Stimulated activated CD8-positive, alpha-beta memory T cell treated with anti-CD3 and anti-CD28 coated beads, Interleukin-15, amount 100 ng/mL, for 48 hours (primary cell): ENCODE measurements at places on chromosomes 6 and 20.
A peak's percentile ranks its signal among the peaks of the same experiment; 100 is the strongest.

GRCh38 chr6:115487331-115487730 is 573.4 kb downstream of the FRK start:
- DNase-seq: no peak

DNA sequence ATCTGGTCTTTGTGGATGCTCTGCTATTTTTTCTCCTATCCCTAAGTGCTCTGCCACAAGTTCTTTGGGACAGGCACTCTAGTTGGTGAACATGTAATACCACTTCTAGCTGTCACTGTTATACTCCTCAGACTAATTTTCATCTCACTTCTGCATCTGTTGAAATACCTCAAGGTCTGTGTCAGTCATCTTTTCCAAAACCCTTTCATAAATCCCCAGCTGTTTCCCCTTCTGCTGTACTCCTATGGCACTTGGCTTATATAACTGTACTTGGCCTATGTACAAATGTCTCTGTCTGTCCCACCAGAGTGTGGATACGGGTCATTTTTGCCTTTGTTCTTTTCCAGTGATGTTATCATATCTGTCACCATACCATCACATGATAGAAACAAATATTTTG is 124.2 kb downstream of the FHL5 start:
- no peak for DNase-seq

DNA sequence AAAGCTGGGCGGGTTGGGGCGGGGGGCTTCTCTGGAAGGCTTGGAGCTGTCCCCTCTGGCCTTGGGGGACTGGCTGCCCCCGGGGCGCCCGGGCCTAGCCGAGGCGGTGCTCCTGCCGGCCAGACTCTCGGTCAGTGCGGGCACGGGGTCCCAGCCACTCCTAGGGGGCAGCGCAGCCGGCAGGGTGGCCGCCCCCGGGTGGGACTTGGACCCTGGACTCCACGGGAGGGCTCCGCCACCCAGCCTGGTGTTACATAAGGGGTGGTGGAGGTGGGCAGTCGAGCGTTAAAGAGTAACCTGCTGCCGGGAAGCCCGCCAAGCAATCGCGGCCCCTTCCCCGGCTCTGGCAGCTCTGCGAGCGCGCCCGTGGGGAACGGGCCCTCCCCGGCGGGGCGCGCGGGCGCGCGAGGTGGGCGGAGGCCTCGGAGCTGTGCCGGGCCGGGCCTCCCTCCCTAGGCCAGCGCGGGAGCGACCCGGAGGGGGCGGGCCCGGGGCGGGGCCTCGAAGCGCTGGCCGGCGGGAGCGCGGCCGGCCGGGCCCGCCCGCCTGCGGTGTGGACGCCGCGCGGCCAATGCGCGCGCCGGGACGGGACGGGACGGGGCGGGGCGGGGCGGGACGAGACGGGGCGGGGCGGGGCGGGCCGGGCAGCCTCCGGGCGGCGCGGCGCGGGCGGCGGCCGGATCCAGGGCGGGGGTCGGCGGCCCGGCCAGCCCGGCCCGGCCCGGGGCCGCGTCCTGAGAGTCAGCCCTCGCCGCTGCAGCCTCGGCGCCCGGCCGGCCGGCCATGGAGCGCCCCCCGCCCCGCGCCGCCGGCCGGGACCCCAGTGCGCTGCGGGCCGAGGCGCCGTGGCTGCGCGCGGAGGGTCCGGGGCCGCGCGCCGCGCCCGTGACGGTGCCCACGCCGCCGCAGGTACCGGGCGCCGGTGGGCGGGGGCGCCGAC is at the start of gene SLC2A4RG:
SLC2A4RG (plus strand) TSS at position 647 of the 940 bp plus-strand sequence; CDS start at position 784, 137 bp downstream.
- DNase-seq: peak; percentile 55

DNA sequence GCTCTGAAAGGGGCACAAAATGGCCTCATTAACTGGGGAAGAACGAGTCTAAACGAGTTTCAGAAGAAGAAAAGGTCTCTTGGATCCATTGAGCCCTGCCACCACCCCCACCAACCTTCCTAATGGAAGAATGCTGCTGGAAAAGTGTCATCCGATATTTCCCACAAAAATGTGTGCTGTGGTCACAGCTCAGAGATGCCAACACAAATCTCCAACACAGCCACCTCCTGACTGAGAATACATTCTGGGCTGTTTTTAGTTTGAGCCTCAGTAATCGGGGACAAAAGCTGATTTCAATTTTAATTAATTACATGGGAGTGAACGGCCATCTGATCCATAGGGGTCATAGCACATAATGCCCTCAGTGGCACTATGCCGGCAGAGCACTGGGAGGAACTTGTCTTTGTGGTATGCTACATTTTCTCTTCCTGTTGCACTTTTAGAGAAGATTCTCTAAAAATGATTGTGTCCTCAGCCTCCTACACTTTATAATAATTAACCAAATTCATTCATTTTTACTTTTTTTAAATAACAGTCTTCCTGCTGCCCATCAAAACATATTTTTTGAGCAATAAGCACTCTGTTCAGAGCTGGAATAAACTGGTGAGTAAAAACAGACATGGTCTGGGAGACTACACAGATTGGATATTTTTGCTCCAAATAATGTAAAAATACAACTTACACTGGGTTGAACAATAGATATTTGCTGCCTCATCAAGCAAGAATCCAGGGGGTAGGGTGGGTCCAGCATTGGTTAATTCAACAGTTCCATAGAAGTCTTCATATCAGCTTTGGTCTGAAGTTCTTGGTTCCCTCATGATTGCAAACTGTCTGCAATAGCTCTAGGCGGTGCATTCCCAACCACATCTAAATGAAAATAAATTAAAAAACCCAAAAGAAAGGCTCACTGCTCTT is 143.6 kb upstream of the TMEM170B start:
- no peak for DNase-seq

- no peak for DNase-seq
These were observed 141.2 kb downstream of the NRN1 start for GRCh38 chr6:5865506-5866031.

DNA sequence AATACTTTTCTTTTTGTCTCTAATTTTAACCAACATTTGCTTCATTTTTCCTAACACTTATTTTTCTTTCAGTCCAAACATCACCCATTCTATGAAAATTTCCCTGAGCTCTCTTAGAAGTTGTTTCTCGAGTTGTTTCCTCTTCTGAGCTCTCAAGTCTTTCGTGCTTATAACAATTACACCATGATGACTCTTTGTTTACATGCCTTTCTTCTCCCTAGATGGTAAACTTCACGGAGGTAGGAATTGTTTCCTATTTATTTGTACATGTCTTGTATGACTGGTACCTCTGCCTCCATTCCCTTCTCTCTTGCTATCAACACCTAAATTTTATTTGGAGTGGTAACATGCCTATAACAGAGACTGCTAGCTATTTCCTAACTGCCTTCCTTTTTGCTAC is 6.4 kb downstream of the BLOC1S5 start:
- no peak for DNase-seq

- DNase-seq: no peak
These were observed 34.6 kb upstream of the PTGIS start for GRCh38 chr20:49602345-49603208.

- DNase-seq: peak; percentile 37
These were observed 101.5 kb downstream of the NOL4L start for GRCh38 chr20:32483351-32484224.

DNA sequence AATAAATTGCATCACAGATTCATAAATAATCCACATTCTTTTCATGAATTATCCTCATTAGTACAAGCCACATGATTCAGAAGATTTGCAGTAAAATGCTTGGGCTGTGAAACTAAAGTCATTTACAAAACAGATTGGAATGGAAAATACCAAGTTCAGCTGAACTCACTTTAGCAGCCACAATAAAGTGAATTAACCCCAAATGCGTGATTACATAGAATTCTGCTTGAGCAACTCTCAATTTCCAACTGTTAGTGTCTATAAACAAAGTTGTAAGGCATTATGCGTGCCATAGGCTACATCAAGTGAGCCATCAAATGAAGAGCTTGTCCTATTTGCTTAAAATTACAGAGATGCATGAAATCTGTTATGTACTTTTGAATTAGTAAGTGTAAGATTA is 60.4 kb upstream of the GFRAL start:
- DNase-seq: no peak

GRCh38 chr6:39260953-39261352 is 31.7 kb upstream of the KCNK5 start:
- no peak for DNase-seq

DNA sequence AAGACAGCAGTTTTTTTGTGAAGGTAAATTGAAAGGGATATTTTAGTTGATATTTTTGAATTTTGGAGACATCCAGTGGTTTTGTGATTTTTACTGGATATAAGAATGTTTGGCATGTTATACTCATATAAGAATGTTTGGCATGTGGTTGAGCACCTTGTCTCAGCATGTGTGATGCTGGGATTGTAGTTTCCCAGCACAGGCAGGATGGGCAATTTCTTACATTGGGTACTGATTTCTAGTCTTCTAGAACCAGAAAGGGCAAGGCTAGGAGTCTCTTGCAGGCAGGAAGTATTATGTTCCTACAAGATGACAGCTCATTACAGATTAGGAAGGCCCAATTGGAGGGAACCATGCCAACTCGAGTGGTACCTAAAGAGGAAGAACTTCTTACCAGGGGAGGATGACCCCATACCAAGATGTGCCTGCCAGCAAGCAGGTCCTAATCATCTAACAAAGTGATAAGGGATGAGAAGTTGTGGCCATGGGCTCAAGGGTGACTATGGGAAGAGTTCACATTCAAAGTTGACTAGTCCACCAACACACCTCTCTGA is 377.8 kb downstream of the UTRN start:
- DNase-seq: no peak

DNA sequence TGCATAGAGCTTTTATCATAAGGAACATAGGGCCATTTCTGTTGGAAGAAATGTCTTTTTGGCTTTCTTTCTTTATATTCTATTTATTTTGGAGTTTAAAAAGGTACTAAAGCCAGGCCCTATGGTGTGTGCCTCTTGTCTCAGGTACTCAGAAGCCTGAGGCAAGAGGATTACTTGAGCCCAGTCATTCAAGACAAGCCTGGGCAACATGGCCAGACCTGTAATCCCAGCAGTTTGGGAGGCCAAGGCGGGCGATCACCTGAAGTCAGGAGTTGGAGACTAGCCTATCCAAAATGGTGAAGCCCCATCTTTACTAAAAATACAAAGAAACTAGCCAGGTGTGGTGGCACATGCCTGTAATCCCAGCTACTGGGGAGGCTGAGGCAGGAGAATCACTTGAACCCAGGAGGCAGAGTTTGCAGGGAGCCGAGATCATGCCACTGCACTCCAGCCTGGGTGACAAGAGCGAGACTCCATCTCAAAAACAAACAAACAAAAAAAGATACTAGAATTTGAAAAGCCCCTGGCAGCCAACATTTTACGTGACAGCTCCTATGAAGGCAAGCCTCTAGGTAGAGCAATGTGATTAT is 80.0 kb downstream of the CBFA2T2 start:
- DNase-seq: no peak

DNA sequence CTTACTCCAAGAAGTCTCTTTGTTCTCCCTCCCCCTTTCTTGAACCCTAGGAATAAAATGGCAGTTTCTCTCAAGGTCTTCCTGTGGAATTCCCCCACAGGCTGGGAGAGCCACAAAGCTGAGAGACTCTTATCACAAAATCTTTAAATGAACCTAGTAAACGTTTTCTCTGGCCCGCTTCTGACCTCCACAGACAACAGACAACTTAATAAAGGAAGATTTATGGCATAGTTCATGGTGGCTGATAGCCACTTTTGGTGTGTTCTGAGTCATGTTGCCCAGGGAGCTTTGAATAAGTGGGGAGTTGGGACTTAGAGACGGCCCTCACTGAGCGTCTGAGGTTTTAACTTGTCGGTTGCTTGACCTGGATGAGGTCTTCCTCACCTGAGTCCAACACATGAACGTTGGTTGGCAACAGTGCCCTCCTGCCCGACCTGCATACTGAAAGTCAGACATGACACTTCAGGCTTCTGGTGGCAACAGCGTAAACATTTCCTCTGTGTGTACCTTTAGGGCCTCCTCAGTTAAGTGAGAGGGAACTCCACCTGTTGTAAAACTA is 124.1 kb downstream of the FOXO3 start:
- no peak for DNase-seq

DNA sequence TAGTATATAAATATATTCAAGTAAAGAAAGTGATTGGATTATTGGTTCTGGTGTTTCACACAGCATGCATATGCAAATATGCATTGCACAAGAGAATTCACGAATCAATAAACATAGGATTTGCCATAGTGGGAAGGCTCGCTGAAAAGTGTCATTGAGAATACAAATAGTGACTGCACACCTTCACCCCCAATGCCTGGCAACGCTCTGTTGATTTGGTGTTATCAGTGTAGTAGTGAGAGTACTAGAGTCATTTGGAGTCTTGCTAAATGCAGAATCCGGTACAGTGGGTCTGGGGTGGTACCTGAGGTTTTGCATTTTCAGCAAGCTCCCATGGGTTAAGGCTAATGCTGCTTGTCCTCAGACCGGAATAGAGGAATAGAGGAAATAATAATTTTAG is 49.7 kb upstream of the NAA20 start:
- no peak for DNase-seq

DNA sequence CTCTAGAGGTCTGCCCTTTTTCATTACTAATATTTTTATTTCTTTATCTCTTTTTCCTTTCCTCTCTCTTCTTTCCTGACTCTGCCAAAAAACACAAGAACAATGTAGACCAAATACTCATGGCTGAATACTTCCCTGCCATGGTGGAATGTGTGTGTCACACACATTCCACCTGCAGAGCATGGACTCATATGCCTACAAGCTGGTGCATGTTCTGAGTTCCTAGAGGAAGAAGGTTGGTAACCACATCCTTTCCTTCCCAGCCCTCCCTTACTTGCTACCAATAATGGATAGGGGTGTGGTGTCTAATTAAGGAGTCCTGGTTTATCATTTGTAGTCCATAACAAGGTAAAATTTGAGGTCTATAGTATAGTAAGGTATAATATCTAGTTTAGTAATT is 15.2 kb upstream of the CST9L start:
- DNase-seq: no peak

- DNase-seq: no peak
These were observed 551.5 kb downstream of the NKAIN2 start for GRCh38 chr6:124355146-124355545.

DNA sequence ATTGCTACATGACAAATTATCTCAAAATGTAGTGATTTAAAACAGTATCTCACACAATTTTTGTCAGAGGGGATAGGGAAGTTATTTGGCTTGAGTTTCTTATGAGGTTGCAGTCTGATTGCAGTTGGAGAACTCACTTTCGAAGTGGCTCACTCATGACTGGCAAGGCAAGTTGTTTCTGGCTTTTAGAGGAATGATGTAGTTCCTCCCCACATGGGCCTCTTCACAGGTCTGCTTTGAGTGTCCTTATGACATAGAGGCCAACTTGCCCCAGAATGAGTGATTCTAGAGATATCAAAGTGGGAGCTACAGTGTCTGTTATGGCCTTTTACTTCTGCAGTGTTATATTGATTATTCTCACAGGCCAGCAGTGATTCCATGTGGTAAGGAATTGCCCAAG is 6.1 kb downstream of the DOP1A start:
- DNase-seq: no peak
